CD4-positive, alpha-beta T cell treated with Interleukin-15 for 1 hour (primary cell): ENCODE measurements at places on chromosomes 11 and 22.
A peak's percentile ranks its signal among the peaks of the same experiment; 100 is the strongest.

DNA sequence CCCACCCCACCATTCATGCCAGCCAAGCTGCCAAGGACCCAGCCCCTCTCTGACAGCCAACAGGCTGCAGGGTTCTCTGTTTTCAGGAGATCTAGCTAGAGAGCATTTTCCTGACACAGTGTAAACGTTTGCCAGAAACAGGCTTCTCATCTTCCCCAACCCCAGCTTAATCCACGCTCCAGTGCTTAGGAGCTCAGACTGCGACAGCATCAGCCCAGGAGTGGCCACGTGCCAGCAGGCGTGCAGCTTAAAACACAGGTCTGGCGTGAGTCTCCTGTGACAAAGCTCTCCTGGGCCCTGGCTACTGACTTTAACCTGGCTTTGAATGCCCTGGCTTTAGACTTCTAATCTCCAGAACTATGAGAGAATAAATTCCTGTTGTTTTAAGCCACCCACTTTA lies 66.6 kb downstream of the GALNT18 start:
- DNase-seq = no peak

DNA sequence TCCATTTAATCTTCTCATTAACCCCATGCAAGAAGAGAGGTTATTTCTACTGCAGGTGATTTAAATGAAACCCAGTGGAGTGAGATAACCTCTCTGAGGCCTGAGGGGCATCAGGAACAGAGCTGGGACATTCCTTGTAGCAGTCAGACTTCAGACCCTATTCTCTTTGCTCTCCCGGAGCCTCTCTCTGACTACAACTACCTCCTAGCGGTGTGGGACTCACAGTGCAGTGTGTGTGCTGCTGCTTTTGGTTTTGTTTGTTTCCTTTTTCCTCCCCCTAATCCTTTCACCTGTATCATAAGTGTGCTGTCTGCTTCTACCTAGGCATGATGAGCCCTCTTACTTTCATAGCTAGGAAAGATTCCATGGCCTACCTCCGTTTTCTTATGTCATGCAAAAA lies 769.6 kb downstream of the NTM start:
- no peak for DNase-seq

DNA sequence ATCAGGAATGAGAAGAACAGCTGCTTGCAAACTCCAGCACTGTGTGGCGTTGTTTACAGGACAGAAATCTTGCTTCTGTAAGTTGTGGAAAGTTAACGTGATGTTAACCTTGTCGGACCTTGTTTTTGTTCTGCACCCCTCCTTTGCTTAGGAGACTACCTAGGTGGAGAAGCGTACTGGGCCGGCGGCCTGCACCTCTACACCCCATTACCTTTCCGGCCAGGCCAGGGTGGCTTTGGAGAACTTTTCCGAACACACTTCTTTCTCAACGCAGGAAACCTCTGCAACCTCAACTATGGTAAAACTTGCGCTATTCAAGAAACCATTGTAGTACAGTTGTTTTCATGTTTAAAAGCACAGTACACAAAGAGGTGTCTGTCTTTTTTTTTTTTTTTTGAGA lies 33.7 kb downstream of the SAMM50 start:
- no peak for DNase-seq

DNA sequence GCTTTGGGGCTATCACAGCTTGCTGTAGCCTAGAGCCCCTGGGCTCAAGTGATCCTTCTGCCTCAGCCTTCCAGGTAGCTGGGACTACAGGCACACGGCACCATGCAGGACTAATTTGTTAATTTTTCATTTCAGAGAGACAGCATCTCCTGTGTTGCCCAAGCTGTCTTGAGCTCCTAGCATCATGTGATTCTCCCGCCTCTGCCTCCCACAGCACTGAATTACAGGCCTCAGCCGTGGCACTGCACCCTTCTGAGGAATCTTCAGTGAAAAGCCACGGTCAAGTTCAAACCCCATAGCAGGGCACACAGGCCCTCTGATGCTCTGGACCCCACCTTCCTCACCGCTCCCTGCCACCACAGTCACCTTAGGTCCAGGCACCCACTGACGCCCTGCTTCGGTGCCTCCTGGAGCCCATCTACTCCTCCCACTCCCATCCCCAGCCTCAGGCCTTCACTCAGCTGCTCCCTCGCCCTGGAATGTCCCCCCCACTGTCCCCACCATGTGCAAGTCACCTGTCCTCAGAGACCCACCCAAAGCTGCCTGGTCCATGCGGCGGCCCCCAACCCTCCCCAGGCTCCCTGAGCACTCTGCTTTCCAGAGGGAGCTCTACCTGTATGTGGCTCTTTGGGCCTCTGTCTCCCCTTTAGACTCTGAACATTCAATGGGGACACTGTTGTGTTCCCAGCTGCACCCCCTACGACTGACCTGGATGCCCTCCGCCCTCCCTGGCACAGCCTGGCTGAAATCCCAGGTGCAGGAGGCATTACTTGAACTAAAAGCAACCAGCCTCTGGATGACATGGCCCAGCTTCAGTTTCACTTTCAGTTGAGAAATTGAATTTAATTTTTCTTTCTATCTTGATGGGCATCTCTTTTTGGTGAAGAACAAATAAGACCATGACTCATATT lies 1.6 kb downstream of the APOL2 start:
- no peak for DNase-seq

DNA sequence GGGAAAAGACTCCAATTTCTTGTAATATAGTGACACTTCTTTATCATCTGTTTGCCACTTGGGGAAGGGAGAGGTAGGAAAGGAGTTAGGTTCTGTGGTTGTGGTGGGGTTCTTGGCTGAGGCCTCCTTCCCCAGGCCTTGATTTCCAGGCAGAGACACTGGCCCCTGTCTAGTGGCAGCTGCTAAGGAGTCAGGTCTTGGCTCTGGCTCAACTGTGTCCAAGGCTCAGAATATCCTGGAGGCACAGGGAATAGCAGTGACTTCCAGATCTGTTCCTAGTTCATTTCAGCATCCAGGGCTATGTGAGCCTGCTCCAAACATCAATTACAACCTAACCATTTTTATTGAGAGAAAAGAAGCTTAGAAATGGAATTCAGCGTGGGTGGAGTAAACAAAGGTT lies 29.5 kb downstream of the PPFIBP2 start:
- DNase-seq = no peak

DNA sequence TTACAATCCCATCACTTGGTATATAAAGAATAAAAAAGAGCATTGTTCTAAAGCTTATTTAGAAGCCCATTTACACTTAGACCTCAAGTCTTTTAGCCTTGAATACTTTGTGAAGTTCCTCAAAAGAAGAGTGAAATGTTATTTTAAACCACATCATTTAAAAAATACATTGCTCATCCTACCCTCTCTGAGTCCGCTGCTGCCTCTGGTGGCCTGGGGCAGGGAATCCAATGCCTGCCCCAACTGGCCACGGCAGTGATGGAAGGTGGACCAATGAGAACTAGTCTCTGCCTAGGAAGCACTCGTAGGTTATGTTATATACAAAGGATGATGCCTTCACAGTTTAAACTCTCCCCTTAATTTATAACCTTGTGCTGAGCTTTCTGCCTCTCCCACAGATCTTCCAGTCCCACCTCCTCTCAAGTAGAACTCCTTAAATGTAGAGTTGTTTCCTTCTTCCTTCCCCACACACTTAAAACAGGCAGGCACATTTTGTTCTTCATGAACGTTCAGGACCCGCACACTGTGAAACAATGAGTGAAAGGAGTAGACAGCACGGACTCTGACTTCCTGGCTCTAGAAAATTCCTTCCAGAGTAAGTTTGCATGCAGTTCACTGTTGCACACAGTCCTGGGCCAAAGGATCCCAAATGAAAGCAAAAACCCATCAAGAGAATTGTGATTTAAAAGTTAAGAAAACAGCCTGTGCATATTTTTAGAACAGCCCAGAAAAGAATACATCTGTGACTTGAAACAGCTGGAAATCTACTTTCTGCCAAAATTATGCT lies 167.8 kb downstream of the RRAS2 start:
- DNase-seq = no peak

GRCh38 chr11:120097721-120098385 lies 40.1 kb downstream of the TRIM29 start:
- no peak for DNase-seq

- no peak for DNase-seq
Observed at GRCh38 chr22:43100225-43100624, 10.3 kb upstream of the BIK start.

GRCh38 chr11:21026685-21027084 lies 357.3 kb downstream of the NELL1 start:
- no peak for DNase-seq

- peak; percentile 46 for DNase-seq
Observed at GRCh38 chr22:50274311-50274710, 4.1 kb upstream of the MAPK11 start.

GRCh38 chr22:18085188-18085587 lies 7.4 kb downstream of the PEX26 start:
- no peak for DNase-seq

DNA sequence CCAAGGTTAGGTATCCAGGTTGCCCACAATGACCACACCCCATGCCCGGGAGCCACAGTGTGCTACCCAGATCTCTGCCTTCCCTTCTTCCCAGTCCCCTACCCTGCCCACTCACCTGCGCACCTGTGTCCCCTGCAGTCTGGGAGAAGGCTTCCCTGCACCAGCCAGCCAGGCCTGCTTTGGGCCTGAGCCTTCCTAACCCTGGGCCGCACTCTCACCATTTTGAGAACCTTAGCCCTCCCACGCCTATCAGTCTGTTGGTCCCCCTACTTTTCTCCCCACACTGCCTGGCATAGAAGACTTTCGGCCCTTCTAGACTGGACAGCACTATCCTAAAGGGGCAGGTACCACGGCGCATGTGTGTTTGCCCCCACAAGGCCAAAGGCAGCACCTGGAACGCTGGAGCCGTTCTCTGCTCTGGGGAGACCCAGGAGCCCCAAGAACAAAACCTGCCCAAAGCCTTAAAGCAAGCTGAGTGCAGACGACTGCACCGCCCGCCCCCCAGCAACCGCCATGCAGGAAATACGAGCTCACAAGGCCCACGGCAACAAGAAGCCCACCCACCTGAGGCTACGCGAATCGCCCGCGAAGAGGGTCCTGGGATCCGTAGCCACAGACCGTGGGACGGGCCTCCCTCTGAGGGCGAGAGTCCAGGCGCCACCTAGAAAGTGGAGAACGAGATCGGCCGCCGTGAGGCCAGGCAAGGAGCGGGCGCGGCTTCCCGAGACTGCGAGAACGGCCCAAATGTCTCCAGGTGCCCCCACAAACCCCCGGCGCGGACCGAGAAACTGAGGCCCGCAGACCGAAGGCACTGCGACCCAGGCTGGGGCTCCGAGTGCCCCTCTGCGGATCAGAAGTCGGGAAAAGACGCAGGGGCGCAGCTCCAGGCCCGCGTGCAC lies 546 bp downstream of the GNB1L start:
- no peak for DNase-seq

- no peak for DNase-seq
Observed at GRCh38 chr11:71114124-71114851, 138.1 kb downstream of the SHANK2 start.

GRCh38 chr11:1102221-1102971 lies 27.7 kb downstream of the MUC2 start:
- DNase-seq = no peak

DNA sequence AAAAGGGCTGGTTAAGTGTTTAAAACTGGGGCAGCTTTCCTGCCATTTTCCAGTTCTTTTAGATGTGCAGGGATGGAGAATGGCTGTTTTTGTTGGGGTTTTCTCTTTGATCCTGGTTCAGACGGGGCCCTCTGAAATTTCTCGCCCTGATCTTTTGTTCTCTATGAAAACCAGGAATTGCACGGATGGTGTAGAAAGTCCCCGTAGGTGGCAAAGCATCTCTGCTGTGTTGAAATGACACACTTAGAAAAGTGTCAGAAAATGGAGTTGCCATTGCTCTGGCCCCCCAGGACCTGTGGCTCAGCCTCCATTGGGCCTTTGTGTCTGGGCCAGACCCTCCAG lies 63.0 kb downstream of the PARVB start:
- DNase-seq = no peak

DNA sequence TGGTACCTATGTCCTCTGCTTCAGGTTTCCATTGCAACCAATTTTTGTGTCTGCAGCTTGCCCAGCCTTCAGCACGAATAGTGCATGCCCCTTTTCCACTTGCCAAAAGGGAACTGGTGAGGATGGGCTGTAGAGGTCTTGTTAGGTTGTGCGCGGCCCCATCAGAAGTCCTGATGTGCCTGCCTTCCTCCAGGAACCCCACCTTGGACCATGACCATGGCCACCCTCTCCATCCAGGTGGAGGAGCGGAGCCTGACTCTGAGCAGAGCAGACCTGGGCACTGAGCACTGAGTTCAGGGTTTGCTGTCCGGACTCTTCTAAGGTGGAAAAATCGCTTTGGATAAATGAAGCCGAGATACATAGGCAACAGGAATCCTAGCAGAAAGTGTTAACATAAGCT lies 6.9 kb downstream of the GLB1L2 start:
- no peak for DNase-seq

DNA sequence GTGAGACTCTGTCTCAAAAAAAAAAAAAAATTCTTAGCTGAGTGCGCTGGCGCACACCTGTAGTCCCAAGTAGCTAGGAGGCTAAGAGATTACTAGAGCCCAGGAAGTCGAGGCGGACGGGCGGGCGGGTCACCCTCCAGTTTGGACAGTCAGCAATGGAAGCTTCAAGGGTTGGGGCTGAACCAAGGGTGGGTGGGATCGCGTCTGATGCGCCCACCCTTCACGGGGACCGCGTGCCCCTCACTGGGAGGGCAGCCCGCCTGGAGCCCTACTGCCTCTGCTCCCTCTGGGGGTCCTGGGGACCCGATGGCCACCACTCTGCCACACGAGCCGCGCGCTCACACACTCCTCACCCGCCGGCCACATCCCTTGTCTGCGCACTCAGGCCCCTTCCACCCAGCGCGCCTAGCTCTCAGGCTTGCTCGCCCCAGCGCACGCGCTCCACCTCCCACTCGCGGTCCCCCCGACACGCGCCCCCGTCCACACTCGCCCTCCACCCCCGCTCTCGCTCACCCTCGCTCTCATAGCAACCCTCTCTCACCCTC lies 494 bp downstream of the CHID1 start:
- DNase-seq = no peak

DNA sequence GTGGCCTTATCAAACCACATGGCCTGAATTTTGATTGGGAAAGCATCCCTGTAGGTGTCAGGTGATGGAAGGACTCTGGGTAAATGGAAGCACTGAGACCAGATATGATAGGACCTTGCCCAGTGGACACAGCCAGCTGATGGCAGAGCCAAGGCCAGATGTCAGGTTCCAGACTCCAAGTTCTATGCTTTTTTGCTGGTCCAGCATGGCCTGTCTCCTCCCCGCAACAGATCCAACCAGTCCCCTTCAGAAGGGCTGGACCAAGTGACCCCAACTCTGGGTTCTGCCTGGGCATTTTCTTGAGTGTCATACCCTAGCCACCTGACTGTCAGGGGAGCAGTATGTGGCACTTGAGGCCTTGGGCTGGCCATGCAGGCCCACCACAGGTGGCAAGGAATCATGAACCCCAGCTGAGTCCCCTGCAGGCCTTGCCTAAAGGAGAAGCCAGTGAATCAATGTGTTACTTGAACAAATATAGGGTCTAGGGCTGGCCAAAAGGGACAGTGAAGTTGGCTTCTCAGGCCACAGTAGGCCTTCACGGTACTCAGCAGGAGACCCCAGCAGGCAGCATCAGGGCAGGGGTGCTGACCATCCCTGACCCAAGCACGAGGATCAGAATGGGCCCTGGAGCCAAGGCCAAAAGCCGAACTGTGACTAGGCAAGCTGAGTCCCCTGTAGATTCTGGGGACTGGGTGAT lies 27.1 kb downstream of the KCNQ1OT1 start:
- DNase-seq = no peak

GRCh38 chr11:19557185-19557584 lies 155.5 kb upstream of the NAV2 start:
- DNase-seq = no peak
